ENCODE measurements at places on chromosomes 2 and 18.

DNA sequence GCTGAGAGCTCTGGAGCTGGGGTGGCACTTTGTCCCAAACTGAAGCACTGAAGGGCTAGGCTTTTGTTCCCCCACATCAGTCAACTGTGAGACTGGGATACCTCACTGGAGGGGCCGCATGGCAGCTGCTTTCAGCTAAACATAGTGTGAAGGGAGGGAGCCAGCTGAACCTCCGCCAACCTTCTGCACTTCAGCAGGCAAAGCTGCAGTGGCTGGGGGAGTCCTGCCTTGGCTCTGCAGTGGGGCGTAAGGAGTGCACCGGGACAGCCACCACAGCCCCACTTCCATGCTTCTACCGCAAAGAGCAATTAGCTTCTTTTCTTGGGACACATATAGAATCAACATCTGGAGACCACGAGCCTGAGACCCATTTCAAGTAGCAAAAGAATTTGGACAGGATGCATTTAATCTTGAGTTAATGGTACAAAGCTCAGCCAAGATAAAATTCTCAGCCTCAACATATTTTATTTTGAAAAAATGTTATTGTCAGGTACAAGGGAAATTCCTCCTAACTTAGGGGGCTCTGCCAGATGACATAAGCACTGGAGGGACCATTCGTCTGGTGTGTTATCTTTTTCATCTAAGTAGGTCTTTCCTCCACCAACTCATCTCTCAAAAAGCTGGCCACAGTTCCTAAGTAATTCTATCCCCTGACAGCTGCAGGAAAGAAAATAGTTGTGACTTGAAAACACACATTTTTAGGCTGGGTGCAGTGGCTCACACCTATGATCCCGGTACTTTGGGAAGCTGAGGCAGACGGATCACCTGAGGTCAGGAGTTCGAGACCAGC is 25.6 kb upstream of the MYCN start:
- peak; percentile 49 for DNase-seq

DNA sequence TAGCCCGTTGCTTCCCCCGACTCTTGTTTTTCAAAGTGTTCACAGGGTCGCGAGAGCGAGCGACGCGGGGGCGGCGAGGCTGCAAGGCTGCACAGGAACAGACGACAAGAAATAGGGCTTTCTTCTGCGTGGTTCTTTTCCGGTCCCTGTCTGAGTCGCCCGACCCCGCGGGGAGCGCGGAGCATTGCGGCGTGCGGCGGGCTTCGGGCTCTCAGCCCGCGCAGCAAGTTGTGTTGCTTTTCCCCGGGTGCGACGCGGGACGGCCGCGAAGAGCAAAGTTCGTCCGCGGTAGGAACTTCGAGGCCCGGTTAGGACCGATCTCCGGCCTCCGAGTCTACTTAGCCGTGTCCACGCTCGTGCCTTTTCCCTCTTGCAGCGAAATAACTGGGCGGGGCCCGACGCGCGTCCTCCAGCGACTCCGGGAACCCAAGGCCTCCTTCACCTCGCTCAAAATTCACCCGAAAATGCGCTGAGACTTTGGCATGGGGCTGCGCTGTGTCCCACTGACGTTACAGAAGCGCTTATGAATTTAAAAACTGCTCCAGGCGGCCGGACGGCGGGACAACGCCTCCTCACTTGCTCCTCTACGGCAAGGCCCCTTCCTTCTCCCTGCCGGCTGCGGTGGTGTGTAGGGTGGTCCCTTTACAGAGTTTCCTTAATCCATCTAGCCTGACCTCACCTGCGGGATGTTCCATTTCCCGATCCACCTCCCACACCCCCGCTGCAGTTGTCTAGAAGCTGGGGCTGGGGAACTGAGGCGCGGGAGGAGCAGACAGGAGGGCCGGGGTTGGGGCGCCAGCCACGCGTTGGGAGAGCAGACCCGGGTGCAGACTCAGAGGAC is 1.5 kb upstream of the BCL2L11 start:
- peak; percentile 33 for DNase-seq

DNA sequence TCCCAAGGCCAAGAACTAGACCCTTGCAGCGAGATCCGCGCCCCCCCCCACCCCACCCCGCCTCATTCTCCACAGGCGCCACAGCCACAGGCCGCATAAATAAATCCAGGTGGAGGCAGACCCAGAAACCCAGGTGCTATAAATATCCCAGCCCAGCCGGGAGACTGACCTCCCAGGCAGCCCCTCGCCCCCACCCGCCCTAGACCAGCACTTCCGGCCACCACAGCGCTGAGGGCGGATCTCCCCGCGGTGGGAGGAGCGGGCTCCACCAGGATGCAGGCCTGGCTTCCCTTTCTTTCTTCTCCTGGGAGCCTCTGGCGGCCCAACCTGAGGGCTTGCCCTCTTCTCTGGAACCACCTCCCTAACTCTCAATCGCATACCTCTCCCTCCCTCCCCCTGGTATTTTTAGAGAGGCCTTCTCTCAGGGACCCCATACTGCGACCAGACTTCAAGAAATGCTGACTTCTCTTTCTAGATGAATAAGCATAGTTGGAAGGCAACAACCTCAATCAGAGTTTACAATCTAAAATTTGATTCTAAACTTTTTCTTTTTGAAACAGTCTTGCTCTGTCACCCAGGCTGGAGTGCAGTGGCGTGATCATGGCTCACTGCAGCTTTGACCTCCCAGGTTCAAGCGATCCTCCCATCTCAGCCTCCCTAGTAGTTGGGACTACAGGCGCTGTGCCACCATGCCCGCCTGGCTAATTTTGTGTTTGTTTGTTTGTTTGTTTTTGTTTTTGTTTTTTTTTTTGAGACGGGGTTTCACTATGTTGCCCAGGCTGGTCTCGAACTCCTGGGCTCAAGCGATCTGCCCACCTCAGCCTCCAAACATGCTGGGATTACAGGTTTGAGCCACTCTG is 55.0 kb downstream of the PKDCC start:
- peak; percentile 79 for DNase-seq

GRCh38 chr2:201837824-201838431 is 31.6 kb downstream of the CDK15 start:
- DNase-seq, result no peak

DNA sequence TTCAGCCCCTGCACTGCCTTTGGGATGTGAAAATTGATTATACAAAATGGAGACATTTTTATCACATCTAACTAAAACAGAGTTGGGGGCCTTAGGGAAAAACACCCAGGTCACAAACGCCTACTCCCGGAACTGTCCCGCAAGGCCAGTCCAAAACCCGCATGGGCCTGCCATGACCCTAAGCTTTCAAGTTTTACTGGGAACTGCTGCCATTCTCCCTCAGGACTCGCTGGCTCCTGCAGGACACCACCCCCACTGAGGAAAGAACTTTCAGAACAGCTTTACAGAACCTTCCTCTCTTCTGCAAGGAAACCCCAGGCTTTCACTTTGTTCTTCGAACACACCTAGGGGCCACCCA is 320.4 kb upstream of the HS6ST1 start:
- DNase-seq, result no peak

- DNase-seq, result no peak
Measured at GRCh38 chr2:101089419-101089818, 61.8 kb downstream of the TBC1D8 start.

- no peak for DNase-seq
Measured at GRCh38 chr2:37880551-37880950, 44.5 kb upstream of the RMDN2 start.

DNA sequence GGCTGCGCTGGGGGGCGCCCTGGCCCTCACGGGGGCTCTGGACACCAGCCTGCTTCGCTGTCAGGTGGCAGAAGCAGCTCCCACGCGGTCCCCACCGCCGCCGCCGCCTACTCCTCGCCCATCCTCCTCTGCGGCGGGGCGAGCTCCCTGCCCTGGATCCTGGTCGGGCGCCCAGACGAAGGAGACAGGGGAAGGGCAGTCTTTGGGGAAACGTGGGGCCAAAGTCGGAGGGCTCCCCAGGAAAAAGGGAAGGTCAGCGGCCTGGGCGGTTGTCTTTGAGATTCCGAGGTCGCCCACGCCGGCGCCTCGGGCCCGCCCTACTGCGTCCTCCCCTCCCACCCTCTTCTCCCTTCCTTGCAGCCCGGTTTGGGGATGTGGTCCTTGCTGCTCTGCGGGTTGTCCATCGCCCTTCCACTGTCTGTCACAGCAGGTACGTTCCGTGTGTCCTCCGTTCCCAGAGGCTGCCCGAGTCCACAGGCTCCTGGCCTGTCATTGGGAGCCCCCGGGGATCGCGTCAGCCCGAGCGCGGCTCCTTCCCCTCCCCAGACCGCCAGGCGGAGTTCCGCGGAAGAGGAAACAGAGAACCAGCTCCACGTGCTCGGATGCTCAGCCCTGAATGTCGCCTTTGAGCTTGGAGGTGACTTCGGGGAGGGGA is 800 bp downstream of the IL1RL2 start:
- DNase-seq, result peak; percentile 55

DNA sequence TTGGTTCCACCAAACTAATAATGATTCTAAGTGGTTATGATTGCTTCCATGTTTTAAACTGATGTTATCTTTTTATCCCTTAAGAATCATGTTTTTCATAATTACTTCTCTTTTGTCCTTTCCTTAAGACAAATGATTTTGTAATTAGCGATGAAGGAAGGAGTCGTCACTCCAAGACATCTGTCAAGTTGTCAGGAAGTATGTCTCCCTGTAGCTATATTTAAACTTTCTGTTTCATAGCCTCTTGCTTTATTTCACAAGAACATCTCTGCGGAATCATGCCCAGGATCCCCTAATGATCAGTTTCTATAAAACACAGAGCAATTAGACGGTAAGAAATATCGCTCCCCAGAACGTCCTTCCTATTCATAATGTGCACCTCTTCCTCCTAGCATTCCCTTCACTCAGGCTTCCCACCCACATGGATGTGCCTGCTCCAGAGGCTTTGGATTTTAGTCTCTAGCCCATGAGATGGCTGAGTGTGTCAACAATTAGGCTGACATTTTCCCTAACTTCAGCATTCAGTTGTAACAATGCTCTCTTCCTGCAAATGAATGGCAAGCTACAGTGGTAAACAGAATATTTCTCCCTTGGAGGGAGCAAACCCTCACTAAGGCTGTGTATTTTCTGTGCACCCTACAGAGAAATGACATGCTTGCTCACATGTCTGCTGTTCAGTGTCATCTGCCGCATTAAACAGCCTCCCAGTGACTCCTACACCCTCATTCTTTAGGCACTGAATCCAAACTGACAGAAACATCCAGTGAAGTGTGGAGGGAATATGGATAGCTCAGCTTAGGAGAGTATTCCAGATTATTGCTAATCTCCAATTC is 879.6 kb upstream of the CELF4 start:
- DNase-seq, result no peak

- DNase-seq, result no peak
Measured at GRCh38 chr18:74198453-74198852, 50.1 kb downstream of the TIMM21 start.

DNA sequence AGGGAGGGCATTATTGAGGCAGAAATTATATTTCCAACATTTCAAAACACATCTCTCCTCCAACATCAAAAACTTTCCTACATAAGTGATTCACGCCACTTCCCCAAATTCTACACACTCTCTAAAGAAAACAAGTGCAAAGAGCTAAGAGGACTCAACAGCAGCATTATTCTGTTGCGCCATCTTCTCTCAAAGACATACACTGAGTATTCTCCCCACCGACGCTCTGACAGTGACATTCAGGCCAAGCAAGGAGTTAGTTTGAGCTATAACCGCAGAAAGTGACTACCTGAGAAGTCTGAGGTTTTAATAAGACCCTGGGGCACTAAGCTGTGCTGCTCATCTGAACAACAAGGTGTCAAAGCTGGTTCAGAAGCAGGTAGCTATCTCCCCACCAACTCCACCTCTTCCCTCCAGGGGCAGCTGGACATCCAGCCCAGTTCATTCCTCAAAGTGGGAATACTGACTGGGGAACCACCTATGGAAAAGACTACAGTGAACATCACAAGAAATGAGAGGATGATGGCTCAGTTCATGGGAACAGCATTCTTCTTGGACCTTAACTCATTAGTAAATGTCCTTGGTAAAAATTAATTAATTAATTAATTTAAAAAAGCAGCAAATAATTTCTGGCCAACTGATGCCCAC is 309.5 kb upstream of the CCDC68 start:
- DNase-seq, result no peak

GRCh38 chr18:75208155-75208835 is 644 bp downstream of the PTGR3 start:
- DNase-seq, result peak; percentile 59

- no peak for DNase-seq
Measured at GRCh38 chr2:231531883-231532755, 1.9 kb upstream of the NMUR1 start.

DNA sequence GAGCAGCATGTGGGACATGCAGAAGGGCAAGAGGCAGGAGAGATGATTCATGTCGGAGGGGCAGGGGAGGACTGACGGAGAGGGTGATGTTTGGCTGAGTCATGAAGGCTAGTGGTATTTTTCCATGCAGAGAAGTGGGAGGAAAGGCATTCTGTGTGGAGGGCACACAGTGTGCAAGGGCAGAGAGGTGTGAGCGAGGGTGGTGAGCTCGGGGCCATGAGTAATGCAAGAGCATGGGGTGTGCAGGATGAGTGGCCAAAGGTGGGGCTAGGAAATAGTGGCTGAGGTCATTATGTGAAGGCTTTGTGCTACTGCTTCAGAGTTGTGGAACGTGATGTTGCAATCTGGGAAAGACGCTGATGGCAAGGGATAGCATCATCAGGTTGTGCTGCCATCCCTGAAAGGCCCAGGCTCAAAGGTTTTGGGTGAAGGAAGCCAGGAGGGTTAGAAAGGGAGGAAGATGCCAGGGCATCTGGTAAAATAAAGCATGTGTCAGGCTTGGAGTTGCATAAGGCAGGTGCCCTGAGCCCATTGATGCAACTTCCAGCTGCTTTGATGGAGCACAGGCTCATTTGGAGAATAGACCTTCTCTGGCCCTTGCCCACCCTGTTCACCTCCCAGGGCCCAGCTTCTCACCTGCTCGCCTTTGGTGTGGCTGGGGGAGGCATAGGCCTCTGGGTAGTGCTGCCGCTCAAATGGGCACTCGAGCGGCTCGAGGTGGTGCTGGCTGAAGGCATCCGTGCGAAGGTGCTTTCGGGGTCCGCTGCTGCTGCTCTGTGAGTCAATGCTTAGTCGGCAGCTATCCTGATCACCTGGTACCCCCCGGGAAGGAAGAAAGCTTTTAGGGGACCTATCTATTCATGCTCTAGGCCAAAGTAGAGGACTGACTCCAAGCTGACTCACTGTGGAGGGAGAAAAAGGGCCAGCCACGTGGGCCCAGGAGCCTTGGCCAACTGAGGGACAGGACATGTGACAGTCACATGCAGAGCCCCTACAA is 37.5 kb downstream of the PAX8 start:
- peak; percentile 48 for DNase-seq

DNA sequence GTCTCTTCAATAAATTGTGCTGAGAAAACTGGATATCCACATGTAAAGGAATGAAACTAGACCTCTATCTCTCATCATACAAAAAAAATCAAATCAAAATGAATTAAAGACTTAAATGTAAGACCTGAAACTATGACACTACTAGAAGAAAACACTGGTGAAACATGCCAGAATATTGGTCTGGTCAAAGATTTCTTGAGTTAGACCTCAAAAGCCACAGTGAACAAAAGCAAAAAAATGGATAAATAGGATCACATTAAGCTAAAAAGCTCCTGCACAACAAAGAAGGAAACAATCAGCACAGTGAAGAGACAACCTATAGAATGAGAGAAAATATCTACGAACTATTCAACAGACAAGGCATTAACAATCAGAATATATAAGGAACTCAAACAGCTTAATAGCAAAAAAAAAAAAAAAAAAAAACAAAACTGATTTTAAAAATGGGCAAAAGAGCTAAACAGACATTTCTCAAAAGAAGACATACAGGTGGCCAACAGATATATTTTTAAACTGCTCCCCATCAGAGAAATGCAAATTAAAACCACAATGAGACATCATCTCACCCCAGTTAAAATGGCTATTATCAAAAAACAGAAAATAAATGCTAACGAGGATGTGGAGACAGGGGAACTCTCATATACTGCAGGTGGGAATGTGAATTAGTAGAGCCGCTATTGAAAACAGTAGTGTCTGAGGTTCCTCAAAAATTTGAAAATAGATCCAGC is 66.3 kb downstream of the NCKAP1 start:
- DNase-seq, result no peak

GRCh38 chr2:7951001-7951400 is 730.9 kb upstream of the ID2 start:
- no peak for DNase-seq
